Activated CD4-positive, alpha-beta T cell treated with anti-CD3 and anti-CD28 coated beads, Interleukin-2, amount 10 ng/mL, durations not matched to agents 7 days and 5 days (primary cell): ENCODE measurements at places on chromosomes 6 and 20. TPM values are rescaled to one million over a fixed set of nuclear protein-coding genes. Genes with fewer than 3 reads are reported as not detected.

DNA sequence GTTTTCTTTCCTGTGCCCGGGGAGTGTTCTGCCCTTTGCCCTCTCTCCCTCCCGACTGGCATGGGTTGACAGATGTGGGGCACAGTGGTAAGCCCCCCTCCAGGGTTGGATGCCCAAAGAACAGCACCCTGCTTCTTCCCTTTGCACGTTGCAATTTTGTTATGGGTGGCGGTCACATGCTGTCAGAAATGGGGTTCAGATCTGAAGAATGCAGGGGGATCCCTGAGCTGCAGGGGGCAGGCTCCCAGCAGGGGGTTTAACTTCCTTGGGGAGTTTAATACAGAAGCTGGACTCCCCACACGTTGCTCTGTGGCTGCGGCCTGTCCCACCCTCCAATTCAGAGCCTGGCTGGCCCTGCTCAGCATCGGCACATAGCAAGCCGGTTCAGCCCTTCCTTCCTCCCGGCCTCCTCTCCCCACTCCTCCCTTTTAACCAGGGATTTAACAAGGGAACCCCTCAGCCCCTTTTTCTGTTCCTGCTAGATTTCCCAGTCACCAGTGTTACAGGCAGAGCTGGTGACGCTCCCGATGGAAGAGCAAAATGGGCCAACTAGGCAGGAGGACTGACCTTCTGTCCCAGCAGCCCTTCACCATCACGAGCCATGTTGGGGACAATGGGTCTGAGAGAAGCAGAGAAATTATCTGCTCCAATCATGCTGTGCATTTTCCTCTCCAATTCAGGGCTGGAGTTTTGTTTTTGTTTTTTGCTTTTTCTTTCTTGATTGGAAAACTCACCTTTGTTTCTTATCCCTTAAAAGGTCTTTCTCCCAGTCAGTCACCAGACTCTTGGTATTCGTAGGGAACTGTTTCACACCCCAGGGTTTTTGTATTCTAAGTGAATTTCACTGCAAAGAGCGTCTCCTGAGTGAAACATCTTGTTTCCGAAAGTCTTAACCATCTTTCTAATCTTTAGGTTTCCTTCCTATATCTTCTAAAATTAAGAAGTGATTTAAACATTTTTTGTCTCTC, 6.8 kb downstream of the FOXF2 start:
- H3K4me3 ChIP-seq = no peak overlapping the region
- peaks cover 66% of the 10 kb centered on the region for H3K27me3 ChIP-seq
- H3K36me3 ChIP-seq = no peaks in the 10 kb centered on the region
- no peak overlapping the region for H3K27ac ChIP-seq
- no peak for DNase-seq

DNA sequence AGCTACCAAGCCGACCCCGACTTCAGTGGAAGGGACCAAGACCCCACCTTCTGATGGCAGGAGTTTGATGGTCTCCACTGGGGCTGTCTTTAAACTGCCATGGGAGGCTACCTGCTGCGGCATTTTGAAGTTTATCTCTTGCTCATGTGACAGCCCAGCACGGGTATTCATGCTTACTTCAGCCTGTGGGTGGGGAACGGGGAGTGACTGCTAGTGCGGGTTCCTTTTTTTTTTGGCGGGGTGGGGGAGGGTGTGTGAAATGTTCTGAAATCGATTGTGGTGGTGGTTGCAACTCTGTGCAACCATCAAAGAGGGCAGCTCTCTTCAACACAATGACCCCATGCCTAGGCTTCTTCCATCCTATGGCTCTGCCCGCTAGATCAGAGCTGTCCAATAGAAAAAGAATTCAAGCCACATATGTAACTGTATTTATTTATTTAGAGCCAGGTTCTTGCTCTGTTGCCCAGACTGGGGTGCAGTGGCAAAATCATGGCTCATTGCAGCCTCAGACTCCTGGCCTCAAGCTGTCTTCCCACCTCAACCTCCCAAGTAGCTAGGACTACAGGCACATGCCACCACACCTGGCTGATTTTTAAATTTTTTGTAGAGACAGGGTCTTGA, 53.7 kb downstream of the PPP1R16B start:
- DNase-seq = peak; percentile 51
- peak overlapping the region; percentile 60 for H3K27ac ChIP-seq
- H3K4me3 ChIP-seq = no peak overlapping the region
- no peaks in the 10 kb centered on the region for H3K27me3 ChIP-seq
- peaks cover 41% of the 10 kb centered on the region for H3K36me3 ChIP-seq

DNA sequence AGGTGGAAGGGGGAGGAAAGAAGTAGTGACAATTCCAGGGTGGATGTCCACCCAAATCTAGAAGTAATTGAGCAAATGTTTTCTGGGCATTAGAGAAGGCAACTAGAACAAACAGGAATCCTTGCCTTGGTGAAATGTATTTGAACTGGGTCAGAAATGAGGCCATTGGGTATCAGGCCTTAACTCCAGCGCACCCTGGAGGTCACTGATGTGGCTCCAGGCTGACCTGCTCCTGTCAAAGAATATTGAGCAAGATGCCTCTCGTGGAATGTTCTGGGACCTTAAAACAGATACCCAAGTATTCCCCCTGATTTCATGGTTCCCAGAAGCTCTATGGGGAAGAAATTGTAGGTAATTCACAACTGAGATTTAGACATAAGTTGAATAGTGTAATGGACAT, 6.9 kb downstream of the HLA-DPB1 start:
- peaks cover 5% of the 10 kb centered on the region for H3K27me3 ChIP-seq
- peaks cover 20% of the 10 kb centered on the region for H3K4me1 ChIP-seq
- H3K36me3 ChIP-seq = no peaks in the 10 kb centered on the region

DNA sequence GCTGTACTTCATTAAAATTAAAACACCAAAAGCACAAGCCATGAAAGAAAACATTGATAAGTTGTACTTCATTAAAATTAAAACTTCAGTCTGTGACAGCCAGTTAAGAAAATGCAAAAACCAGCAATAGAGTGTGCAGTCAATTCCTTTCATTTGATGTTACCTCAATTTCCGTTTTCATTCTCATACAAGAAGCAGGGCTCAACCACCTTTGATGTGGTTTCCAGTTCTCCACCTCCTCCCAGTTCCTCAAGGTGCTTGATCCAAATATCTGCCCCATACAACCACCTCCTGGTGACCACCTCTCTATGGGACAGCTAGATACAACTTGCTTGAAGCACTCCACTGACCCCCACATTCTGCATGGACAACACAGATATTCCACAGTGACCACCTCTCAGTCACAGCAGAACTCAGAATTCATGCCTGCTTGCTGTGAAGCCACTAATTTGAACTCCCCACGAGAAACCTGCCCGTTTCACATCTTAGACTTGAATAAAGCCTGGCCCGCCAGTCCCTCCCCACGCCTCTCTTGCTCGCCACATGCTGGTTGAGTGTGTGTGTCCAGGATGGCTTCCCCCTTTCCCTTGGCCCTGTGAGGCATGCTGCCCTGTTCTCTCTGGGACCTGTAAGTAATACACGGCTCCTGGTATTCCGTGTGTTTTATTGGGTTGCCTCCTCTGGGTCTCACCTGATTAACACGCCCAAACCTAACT, 66.1 kb downstream of the FAM50B start:
- H3K4me1 ChIP-seq = peaks cover 38% of the 10 kb centered on the region
- H3K4me3 ChIP-seq = peak overlapping the region; percentile 51
- peaks cover 9% of the 10 kb centered on the region for H3K36me3 ChIP-seq
- peak; percentile 81 for DNase-seq

DNA sequence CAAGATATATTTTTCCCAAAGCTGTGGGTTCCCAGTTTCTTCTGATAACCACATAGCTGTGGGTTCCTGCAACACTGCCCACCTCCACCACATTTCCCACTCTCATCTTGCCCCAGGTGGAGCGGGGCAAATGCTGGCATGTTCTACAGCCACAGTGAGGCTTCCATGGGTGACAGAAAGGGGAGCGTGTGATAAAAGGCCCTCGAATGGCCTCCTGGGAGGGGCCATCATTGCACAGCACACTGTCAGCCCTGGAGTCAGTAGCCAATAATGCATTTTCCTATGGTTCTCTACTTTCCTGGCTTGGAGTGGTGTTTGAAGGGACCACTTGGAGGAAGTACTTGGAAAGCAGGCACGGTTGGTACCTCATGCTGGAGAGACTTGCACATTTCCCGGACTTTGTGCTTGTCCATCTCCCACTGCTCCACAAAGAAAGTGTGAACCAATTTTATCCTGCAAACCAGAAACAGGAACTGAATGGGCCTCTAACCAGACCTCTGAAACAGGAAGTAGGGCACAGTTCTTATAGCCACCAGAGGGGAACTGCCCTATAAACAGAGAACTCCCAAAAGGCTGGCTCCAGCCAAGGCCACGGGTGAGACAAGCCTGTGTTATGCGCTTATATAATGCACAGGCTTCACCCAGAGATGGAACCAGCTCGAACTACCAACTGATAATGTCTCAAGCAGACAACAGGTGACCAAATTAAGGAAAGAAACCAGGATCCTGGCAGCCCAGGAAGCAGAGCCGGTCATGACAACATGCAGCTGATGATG, 8.6 kb downstream of the MAP3K5 start:
- DNase-seq = peak; percentile 11
- H3K36me3 ChIP-seq = peaks cover 53% of the 10 kb centered on the region
- H3K27ac ChIP-seq = peak overlapping the region; percentile 54
- H3K4me1 ChIP-seq = peaks cover 73% of the 10 kb centered on the region

- H3K27me3 ChIP-seq = no peaks in the 10 kb centered on the region
- DNase-seq = no peak
- H3K36me3 ChIP-seq = peaks cover 30% of the 10 kb centered on the region
- peaks cover 8% of the 10 kb centered on the region for H3K4me1 ChIP-seq
Observed at GRCh38 chr6:16582446-16583143, 178.7 kb downstream of the ATXN1 start.

DNA sequence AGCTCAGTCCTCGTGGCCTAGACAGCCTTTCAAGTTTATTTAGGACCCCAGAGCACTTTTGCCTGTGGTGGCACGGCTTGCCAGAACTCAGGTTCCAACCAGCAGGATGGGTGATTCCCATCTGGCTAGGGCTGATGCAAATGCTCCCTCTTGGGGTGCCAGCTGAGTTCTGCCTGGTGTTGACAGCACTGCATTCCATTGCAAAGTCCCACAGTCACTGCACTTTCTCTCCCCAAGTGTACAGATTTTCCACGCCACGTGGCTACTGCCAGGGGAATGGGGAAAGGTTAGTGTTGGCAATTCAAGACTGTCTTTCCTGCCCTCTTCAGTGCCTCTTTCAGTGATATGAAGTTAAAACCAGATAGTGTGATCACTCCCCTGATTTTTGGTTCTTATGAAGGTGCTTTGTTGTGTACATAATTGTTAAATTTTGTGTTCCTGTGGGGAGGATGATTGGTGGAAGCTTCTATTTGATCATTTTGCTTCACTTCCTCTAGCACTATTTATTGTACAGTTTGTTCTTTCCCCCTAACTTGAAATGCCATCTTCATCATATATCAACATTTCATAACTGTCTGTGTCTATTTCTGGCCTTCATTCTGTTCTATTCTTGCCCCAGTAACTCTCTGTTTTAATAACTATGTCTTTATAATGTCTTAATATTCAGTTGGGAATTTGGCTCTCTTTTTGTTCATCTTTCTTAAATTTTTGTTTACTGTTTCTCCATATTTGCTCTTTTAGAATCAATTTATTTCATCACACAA, 86.2 kb downstream of the CFAP61 start:
- no peak for DNase-seq
- no peaks in the 10 kb centered on the region for H3K4me1 ChIP-seq
- no peaks in the 10 kb centered on the region for H3K27me3 ChIP-seq
- no peak overlapping the region for H3K4me3 ChIP-seq

GRCh38 chr6:70327036-70327435, 24.2 kb upstream of the COL9A1 start:
- H3K27ac ChIP-seq = no peak overlapping the region
- H3K4me3 ChIP-seq = no peak overlapping the region
- H3K36me3 ChIP-seq = no peaks in the 10 kb centered on the region
- H3K27me3 ChIP-seq = peaks cover 10% of the 10 kb centered on the region
- no peaks in the 10 kb centered on the region for H3K4me1 ChIP-seq
- no peak for DNase-seq

GRCh38 chr20:58174708-58175280, 53.7 kb downstream of the ANKRD60 start:
- peaks cover 16% of the 10 kb centered on the region for H3K4me1 ChIP-seq
- peaks cover 10% of the 10 kb centered on the region for H3K27me3 ChIP-seq
- no peak for DNase-seq
- no peak overlapping the region for H3K4me3 ChIP-seq

- DNase-seq = no peak
- H3K4me1 ChIP-seq = peaks cover 15% of the 10 kb centered on the region
- peaks cover 2% of the 10 kb centered on the region for H3K36me3 ChIP-seq
- peaks cover 46% of the 10 kb centered on the region for H3K27me3 ChIP-seq
- no peak within 1 kb of the TSS for H3K27ac ChIP-seq
- peak within 1 kb of the TSS; percentile 57 for H3K4me3 ChIP-seq
Observed at GRCh38 chr6:152637296-152638047, at the start of gene SYNE1. TSS of gene SYNE1 (minus strand) at chr6:152637362. CDS start at chr6:152628331, 9,031 bp downstream.

DNA sequence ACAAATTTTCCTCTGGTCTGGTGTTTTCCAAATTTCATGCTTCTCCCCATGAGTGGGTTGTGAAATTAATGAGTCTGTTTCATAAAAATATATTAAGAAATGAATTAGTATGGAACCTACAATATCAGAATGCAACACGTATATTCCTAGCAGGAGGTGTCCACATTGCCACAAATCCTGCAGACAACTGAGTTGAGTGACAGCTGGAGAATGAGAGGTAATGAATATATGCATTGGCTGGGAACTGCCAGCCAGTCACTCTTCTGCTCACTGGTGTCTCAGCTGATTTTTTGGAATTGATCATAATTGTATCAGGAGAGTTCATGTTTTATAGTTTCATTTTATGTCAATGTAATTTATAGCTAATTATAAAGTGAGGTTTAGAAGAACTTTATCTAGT, 6.3 kb upstream of the ARFGEF3 start:
- no peaks in the 10 kb centered on the region for H3K36me3 ChIP-seq
- no peak overlapping the region for H3K4me3 ChIP-seq
- H3K27ac ChIP-seq = no peak overlapping the region
- no peaks in the 10 kb centered on the region for H3K4me1 ChIP-seq

DNA sequence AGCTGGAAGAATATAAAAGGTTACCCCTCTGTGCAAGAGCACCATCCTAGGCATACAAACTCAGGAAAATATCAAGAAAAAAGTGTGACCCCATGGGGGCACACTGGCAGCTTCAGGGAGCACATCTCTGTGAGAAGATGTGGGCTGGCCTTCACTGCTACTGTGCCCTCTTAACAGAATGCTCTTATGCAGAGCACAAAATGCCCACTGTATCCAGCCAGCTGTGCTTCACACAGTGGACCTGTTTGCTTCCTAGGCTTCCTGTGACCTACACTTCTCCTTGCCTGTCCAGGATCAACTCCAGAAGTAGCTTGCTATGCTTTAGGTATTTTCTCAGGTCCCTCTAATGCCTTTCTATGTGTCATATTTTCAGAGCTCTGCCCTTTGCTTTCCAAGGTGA, 380.2 kb upstream of the MMS22L start:
- H3K4me1 ChIP-seq = no peaks in the 10 kb centered on the region
- no peak overlapping the region for H3K4me3 ChIP-seq
- H3K36me3 ChIP-seq = no peaks in the 10 kb centered on the region
- DNase-seq = no peak

MACROD2 gene
- total RNA-seq = not detected

NMBR gene
- total RNA-seq = not detected

TGM6 gene
- total RNA-seq = not detected

ID4 gene
- not detected for total RNA-seq
